Urothelium cell line (cell line): ENCODE measurements at places on chromosomes 7 and 10.

- peak; percentile 58 for DNase-seq
Observed at GRCh38 chr7:18086165-18087025, 58.7 kb upstream of the PRPS1L1 start.

DNA sequence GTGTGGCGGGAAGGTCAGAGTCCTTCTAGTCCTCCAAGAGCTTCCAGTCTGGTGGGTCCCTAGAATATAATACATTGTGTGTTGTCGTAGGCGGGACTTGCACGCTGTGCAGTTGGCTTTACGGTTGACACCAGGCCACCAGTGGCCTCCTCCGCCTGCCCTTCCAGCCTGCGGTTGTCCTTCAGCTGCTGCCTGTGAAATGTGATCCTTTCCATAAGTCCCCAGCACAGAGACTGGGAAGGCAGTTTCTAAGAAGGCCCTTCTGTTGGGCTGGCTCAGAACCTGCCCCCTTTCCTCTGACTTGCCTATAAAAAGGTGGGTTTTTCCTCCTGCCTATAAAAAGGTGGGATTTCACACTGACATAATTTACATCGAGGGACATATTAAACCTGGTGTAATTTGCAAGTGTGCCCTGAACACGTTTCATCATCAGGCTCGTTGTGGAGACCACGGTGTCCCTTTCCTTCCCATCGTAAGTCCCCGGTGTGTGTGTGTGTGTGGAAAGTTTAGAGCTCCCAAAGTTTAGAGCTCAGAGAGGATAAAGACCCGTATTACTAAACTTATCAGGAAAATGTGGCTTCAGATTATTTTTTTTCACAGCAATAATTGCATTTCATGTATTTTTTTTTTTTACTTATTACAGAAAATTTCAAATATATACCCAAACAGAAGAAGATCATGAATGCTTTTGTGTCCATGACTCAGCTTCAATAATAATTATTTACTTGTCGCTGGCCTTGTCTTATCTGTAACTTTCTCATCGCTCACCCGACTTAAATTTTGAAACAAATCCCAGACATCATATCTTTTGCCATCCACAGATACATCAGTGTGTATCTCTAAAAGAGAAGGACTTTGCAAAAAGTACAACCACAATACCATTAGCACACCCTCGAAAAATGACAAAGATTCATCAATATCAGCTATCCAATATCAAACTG, 45.1 kb downstream of the CUX1 start:
- no peak for DNase-seq

DNA sequence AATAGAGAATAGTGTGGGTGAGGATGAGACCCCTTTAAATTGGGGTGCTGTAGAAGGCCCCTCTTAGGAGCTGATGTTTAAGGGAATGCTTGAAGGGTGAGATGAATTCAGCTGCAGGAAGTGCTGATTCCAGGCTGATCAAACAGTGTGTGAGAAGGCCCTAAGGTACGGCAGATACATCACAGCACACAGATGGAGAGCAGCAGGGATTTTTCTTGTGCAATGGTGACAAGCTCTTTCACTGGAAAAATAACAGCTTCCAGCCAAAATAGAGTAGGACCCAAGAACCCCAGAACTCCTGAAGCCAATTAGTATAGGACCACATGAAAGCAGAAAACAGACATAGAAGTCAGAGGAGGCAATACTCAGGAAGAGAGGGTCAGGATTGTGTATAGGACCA, 296.9 kb downstream of the ADRA2A start:
- DNase-seq, result no peak

GRCh38 chr10:78862328-78862640, 206.5 kb upstream of the ZMIZ1 start:
- no peak for DNase-seq

DNA sequence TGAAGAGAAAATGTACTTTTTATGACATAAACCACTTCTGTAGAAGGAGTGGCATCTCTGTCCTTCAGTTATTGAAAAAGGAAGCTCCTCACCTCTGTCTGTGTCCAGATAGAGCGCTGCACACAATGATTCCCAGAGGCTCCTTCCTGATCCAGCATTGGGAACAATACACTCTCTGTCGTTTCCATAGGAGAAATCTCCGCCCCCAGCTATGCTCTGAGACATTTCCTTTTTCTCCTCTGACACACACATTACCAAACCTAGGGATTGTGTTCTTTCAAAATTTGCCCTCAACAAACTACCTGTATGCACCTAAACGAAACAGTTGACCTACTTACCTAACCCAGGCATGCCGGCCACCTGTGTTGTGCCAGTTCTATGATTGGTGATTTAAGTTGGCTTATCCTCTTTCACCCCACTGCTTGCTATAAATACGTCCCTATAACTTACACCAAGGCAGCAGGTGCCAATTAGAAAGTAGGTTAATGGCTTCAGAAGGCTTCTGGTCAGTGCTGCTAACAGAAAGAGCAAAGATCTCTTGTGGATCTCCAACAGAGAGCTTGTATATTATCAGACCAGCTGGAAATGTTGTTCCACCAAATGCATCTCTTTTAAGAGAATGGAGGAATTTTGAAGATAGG, 140.1 kb upstream of the JCAD start:
- no peak for DNase-seq

- no peak for DNase-seq
Observed at GRCh38 chr7:26073041-26073440, 79.0 kb upstream of the NFE2L3 start.

GRCh38 chr7:142792593-142792992, 21.8 kb downstream of the PRSS2 start:
- DNase-seq, result no peak

GRCh38 chr10:93465806-93466675, 16.1 kb downstream of the MYOF start:
- DNase-seq, result peak; percentile 85

GRCh38 chr10:110576220-110576619, 8.7 kb downstream of the SMC3 start:
- no peak for DNase-seq

GRCh38 chr7:37987732-37988131, 67.3 kb downstream of the EPDR1 start:
- peak; percentile 21 for DNase-seq

DNA sequence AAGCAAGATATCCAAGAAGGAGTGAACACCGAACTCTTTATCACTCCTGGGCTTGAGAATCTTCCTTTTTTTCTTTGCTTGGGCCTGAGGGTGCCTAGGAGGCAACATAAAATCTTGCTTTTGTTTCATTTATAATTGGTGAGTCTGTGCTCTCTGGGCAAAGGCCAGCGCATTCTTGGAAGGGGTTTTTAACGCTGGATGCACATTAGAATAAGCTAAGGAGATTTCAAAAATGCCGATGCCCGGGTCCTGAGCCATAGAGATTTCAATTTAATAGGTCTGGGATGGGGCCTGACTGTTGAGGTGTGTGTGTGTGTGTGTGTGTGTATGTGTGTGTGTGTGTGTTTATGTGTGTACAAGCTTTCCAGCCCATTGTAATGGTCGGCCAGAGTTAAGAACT, 62.0 kb upstream of the SORCS3 start:
- no peak for DNase-seq

DNA sequence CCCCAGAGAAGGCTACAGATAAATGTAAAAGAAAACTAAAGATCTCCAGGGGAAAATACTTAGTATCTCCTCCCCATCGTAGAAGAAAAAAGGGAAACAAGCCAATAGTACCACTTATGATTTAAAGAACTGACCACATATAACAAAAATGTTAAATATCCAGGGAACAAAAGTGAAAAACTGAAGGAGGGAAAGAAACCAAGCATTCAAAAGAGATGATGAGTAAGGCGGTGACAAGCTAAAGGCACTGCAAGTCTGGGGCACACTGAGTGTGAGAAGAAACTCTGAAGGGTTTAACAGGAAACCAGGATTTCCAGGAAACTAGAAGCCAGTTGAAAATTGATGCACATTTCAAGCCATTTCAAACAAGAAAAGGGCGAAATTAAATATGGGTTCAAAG, 226.3 kb downstream of the AHR start:
- DNase-seq, result no peak

GRCh38 chr10:89637113-89637512, 7.9 kb downstream of the PANK1 start:
- DNase-seq, result no peak

GRCh38 chr10:28367413-28367812, 64.5 kb upstream of the MPP7 start:
- DNase-seq, result no peak

- DNase-seq, result no peak
Observed at GRCh38 chr7:131431289-131431688, 103.6 kb downstream of the MKLN1 start.

DNA sequence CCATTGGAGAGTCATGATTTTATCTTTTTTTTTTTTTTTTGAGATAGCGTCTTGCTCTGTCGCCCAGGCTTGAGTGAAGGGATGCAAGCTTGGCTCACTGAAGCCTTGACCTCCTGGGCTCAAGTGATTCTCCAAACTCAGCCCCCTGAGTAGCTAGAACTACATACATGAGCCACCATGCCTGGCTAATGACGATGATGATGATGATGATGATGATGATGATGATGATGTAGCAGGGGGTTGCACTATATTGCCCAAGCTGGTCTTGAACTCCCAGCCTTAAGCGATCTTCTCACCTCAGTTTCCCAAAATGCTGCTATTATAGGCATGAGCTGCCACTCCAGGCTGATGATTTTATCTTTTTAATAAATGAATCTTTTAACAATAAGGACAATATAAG, 13.9 kb upstream of the PLAC9 start:
- DNase-seq, result no peak

- DNase-seq, result peak; percentile 12
Observed at GRCh38 chr7:25068502-25069213, 56.4 kb downstream of the CYCS start.

GRCh38 chr7:112211348-112211907, 4.9 kb downstream of the ZNF277 start:
- no peak for DNase-seq

DNA sequence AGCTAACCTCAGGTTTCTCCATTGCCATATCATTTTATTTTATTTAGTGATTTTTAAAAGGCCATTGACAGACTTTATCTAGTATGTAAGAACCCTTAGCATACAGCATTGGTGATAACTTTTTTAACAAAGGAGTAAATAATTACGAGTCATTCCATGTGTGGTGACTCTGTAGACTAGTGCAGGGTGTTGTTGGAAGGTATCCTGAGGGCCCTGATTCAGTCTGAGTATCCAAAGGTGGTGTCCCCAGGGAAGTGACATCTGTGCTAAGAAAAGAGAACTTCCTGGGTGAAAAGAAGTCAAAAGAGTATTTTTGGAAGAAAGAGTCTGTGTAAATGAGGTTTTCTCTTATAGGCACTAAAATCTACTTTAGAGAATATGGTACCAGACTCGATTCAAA, 308.4 kb downstream of the C7orf25 start:
- DNase-seq, result no peak

DNA sequence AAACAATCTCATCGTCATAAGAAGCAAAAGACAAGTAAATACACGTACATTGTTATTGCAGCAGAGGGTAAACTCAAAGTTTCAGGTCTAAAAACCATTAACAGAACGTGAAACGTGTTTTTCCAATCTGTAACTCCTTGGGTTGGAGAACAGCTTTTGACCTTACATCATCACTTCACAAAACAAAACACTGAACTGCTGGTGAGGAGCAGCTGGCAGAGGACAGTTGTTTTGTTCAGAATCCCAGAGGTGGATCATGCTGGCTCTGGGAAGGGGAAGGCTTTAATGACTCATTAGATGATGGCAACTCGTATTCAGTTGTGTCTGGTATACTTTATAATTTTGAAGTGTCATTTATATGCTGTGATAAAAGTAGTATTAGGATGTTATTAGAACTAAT, 923.0 kb upstream of the CELF2 start:
- DNase-seq, result no peak

GRCh38 chr7:36651404-36651803, 72.9 kb downstream of the AOAH start:
- DNase-seq, result no peak

GRCh38 chr7:40327873-40328272, 193.1 kb downstream of the SUGCT start:
- no peak for DNase-seq

GRCh38 chr10:127115100-127115499, 81.3 kb downstream of the INSYN2A start:
- DNase-seq, result no peak

DNA sequence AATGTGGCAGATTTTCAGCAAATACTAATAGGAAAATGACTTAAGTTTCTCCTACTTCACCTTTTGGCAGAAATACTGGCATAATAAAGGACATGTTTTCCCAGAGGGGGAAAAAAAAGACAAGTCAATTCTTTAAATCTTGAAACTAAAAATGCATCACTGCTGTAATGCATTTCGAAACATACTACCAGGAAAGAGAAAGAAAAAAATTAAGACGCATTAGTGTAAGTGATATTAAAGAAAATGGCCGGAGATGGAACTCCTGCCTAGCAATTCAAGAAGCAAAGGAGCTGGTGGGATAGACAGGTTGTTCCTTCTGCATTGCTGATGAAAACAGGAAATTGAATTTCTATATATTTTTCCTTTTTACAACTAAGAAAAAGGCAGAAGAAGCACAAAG, 3.2 kb downstream of the ACTR1A start:
- DNase-seq, result no peak

- DNase-seq, result peak; percentile 53
Observed at GRCh38 chr7:142880876-142881505, 4.6 kb downstream of the TRPV6 start.

- no peak for DNase-seq
Observed at GRCh38 chr10:34420795-34421194, 394.3 kb downstream of the PARD3 start.

DNA sequence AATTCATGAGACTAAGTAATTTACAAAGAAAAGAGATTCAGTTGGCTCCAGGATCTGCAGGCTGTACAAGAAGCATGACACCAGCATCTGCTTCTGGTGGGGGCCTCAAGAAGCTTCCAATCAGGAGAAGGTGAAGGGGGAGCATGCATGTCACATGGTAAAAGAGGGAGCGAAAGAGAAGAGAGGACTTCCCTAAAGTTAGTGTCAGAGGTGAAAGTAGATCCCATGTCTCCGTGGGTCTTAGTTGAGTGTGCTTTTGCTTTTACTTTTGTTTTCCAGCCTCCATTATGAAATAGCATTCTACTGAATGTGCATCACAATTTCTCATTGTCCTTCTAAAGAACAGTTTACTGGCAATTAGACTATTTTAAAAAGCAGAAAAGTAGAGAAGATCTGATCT, 213.6 kb upstream of the FZD1 start:
- no peak for DNase-seq

DNA sequence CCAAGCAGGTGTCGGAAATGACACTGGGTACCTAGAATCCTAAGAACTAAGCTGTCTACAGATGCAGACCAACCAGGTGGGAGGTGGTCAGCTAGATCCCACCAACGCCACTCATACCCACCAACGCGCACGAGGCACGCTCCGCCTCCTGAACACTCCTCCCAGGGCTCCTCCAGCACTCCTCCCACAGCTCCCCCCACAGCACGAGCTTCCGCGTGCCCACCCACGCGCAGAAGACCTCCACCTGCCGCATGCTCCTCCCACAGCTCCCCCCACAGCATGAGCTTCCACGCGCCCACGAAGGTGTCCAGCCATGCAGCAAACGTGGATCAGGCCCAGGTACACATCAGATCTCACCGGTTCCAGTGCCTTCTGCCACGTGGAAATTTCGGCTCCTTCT, 196.0 kb downstream of the MAD1L1 start:
- DNase-seq, result no peak
